ENCODE measurements at places on chromosomes 4 and X. TPM values are rescaled to one million over a fixed set of nuclear protein-coding genes. Genes with fewer than 3 reads are reported as not detected.

Gene SLC34A2
- 0.26 TPM for total RNA-seq

Gene ADD1
- total RNA-seq: 280 TPM

Gene SORCS2
- 25.7 TPM for total RNA-seq

Gene ASB12
- total RNA-seq: 0.16 TPM

Gene MAGEB2
- total RNA-seq: not detected

Gene HEPH
- 83.9 TPM for total RNA-seq

Gene F8
- total RNA-seq: 2.5 TPM

Gene CXCL13
- total RNA-seq: not detected

Gene SUPT20HL2
- not detected for total RNA-seq

Gene MAD2L1
- 9.0 TPM for total RNA-seq

Gene STK32B
- 2.9 TPM for total RNA-seq

Gene SYN1
- 2.2 TPM for total RNA-seq

Gene BEX1
- 16.6 TPM for total RNA-seq

Gene TMEM35A
- total RNA-seq: 0.89 TPM

Gene PNMA5
- not detected for total RNA-seq

Gene FDCSP
- total RNA-seq: not detected
